Left forelimb (tissue), 1 donor: ENCODE measurements at places on chromosomes 3 and 15.
A peak's percentile ranks its signal among the peaks of the same experiment; 100 is the strongest.

- DNase-seq: no peak
Measured at GRCh38 chr3:136249091-136249490, 1.0 kb upstream of the PCCB start.

- DNase-seq: no peak
Measured at GRCh38 chr15:71136793-71137518, 21.7 kb downstream of the THSD4 start.

DNA sequence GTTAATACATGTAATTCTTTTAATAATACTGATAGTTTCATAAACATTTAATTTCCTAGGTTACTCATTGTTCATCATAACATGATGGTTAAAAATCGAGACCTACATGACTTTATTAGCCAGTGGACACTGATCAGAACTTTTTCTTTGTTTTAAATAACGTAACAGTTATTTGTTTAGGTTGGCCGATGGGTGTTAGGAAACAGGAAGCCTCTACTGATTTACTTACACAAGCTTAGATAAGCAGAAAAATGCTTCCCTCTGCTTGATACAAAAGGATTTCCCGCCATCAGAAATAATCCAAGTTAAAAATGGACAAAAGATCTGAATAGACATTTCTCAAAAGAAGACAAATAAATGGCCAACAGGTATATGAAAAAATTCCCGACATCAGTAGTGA is 16.6 kb upstream of the APH1B start:
- no peak for DNase-seq

DNA sequence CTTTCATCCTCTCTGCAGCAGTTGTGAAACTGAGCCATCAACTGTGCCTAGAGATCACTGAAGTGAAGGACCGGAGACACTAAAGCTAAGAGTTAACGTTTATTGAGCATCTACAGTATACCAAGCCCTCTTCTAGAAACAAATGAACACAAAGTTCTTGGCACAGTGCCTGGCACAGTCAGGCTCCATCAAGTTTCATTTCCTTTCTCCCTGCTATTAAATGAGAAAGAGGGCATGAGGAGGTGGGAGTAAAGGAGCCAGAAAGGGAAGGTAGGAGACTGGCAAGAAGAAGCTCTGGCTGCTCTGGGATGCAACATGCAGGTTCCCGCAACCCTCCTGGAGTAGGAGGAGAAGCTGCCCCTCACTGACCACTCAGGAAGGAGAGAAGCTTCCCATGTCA is 30.6 kb downstream of the CYP19A1 start:
- DNase-seq: peak; percentile 20

DNA sequence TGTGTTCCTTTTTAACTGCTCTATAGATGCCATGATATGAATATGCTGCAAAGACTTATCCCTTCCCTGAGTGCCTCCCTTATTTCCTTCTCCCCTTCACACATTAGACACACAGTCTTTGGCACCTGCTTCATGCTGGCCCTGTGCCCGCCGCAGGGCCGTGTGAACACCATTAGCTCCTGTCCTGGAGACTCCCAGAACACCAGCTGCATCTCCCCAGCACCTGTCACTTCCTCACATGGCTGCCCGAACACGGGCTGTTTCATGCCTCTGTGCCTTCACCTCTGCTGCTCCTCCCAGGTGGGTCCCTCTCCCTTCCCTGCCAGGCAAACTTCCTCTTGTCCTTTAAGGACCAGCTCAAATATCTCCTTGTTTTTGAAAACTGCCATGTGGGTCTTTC is 40.5 kb upstream of the SEC13 start:
- DNase-seq: no peak

DNA sequence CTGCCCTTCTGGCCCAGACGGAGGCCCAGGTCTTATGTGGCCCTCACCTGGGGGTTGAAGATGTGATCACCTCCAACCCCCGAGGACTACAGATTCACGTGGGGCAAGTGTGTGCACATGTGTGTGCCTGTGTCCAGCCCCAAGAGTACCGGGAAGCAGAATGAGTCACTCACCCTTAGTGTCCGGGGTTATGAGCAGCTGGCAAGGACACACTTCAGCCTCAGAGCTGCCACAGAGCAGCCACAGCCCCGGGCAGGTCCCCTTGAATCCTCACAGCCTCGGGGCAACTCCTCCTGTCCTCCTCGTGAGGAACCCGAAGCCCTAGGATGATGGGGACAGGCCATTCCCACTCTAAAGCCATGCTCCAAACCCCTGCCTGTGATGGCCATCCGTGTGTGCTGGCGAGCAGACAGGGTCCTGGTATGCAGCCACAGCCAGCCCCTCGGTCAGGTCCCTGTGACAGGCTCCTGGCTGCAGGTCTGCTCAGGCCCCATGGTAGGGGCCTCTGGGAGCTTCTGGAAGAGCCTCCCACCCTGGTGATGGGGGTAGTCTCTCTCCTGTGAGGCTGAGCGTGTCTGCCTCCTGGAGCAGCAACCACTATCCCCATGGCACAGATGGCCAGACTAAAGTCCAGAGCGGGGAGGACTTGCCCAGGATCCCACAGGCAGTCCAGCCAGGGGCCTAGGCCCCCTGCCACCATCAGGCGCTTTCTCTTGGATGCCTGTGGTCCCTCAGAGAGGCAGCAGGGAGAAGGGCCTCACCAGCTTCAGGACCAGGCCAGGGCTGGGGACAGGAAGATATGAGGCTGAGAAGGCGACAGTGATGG is 852 bp downstream of the STAB1 start:
- no peak for DNase-seq

DNA sequence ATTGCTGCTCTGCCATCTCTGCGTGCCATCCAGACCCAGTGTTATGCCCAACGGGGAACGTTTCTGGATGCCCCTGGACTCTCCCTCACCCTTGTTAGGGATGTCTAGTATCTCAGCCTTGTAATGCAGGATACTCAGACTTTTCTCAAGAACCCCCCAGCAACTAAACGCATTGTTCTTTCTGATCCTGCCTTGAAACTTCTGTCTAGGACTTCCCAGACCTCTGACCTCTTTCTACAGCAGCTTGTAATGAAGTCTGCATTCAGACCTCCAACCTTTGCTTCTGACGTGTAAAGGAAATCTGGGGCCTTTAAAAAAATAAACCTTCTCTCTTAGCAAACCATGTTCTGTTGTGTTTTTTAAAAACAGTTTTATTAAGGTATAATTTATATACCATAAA is 139.5 kb downstream of the KCNAB1 start:
- no peak for DNase-seq

DNA sequence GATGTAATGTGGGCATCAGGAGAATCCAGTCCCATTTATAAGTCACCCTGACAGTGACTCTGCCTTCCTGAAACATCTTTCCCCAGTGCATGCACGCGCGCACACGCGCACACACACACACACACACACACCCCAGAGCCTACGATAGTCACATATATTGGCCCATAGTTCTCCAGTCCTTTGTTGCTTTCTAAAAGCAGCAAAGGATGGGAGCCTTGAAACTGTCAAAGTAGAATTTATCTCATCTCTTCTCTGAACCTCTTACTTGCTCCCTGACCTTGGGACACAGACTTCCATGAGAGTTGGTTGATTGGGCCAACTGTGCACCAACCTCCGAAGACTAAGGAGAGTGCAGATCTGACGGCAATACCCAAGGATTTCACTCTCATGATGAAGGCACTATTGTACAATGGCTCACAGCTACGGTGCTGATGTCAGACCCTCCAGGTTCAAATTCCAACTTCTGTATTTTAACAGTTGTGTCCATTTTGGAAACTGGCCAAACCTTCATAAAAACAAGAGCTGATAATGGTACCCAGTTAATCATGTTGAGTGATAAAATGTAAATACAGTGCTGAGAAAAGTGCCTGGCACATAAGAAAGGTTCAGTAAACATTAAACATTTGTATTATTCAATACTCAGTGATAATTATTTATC is 8.3 kb downstream of the CPA3 start:
- no peak for DNase-seq

DNA sequence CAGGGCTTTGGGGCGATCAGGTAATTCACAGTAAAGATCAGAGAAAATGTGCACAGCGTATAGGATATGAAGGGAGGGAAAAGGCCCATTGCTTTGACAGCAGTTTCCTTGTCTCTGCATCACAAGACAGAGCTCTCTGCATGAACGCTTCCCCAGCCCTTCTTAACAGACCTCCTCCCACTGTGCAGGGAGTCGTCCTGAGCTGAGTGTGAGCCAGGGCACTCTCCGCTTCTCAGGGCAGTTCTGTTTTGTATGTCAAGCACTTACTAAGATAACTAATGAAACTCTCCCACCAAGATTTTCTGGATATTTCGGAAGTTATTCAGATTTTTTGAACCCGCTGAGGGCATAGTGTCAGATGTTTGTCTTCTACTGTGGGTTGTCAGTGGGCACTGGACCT is 105.8 kb upstream of the C15orf61 start:
- no peak for DNase-seq

GRCh38 chr15:60580650-60581376 is 101.9 kb upstream of the ICE2 start:
- no peak for DNase-seq

DNA sequence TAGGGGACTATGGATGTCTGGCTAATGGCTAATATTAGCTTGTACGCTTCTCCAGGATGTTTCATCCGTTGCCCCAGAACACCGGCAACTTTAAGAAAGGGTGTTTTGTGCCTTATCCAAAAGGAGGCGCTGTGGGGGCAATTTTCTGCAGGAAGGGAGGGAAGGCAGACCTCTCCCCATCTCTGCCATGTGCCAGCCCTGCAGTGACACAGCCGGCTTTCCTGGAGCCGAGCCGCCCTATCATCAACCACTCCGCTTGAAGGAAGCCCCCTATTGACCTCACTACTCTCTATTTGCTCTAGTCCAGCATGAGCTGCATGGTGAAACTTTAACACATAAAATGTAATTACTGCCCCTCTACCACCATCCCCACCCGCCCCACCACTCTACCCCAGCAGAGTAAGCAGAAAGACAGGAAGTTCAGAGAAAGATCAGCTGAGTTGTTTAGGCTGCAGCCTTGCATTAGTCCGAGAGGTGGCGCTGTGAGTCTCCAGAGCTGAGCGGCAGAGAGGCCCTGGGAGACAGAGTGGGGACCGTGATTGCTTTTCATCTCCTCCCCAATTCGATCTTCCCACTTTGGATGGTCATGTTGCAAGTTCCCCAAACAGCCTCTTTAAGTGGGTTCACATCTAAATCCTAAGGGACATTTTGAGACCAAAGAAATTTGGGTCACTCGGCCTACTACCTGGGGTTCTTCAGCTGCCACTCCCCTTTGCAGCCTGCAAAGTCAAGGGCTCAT is 24.5 kb upstream of the RAD18 start:
- peak; percentile 79 for DNase-seq

- DNase-seq: no peak
Measured at GRCh38 chr3:112671930-112672715, 31.2 kb upstream of the CCDC80 start.

GRCh38 chr3:136078421-136079364 is 113.2 kb downstream of the PPP2R3A start:
- DNase-seq: no peak

DNA sequence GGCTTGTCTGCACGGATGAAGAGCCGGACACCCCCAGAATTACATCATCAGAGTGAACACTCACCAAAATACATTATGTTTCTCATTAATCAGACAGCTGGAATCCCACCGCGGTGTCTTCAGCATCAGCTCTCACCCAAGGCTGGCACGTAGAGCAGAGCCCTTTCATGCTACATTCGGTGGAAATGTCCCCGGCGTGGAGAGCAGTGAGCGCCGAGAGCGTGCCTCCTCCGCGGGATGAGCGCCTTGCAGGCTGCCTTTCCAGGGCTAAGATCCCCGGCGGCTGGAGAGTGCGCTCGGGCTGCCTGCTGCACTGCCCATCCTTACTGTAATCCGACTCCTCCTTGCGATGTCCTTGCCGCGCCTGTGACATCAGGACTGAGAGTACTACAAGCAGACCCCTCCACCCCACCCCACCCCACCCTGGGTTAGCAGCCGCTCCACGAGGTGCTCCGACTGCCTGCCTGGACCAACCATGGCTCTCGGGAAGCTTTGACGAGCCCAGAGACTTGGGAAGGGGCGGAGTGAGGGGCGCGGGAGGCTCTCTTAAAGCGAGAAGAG is at the start of gene ZNF385D:
Gene ZNF385D (minus strand): TSS at position 380 of the 561 bp plus-strand sequence. CDS start 294 bp downstream, at position 86.
- peak; percentile 86 for DNase-seq

DNA sequence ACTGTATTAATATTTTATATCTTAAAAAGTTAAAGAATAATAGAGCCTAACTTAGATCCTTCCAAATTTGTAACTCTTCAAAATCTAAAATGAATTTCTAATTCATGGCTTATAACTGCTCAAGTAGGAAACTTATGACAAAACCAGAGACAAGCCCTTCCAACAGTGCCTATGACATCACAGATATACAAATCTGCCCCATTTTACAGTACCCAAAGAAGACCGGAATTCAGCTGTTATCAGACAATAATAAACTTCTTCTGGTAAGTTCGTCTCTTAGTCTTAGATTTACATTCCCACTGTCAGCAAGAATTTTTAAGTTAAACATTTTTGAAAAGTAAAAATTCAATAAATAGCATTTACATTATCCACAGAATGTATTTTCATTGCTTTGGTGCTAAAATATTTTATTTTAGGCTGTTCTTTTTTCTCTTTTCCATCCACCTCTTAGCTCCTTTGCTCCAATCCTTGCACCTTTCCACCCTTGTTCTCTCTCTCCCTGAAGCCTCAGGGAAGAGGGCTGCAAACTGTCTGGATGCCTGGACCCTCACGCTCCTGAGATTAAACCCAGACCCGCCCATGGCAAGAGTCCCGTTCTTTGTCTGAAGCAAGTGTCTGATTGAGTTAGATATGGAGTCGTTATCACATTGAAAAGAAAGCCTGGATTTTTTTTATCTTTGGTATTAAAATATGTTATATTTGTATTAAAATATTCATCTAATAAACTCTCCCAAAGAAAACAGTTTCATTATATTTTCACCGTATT is 312.7 kb downstream of the ZBTB20 start:
- no peak for DNase-seq

DNA sequence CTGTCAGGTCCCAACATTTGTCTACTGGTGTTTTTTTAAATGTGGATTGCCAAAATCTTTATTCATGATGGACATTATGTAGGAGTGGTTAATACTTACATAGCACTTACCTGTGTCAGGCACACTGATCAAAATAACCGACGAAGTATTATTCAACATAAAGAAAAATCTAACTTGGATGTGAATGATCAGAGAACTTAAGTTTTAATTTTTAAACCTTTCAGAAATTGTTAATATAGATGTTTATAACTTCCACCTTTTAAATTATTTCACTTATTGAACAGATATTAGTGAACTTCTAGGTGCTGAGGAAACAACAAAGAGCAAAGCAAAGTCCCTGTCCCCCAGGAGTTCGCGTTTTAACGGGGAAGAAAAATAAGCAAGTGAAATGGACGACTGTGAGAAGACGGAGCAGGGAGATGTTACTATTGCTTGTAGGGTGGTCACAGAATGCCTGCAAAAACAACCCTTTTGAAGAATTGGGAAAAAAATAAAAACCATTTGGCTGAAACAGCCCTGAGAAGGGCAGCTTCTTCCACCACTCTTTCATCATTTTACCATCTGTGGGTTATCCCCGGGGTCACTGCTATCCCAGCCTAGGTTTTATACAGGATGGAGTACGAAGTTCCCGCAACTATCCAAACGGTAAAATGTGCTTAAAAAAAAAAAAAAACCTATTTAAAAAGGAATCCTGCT is 915 bp upstream of the APH1B start:
- DNase-seq: no peak

DNA sequence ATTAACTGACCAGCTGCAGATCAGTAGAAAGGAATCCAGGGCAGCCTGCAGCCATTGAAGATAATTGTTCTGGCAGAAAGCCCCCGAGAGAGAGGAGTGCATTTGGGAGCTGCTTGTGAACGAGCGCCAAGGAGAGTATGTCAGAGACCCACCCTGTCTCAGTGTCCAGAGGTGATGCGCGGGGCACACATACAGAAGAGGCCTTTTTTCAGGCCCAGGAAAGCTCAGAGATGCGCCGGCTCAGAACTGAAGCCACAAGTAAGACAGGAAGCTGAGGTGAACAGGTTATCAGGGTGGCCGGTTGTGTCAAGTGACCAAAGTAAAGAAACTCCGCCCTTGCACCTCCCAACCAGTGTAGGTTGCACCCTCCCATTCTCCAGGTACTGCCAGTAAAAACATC is 59.8 kb upstream of the HEG1 start:
- no peak for DNase-seq
